ENCODE measurements at places on chromosomes 3 and 15.

GRCh38 chr15:73770050-73770449 is 16.9 kb upstream of the INSYN1 start:
- DNase-seq: peak; percentile 70

- no peak for DNase-seq
These were observed 486.3 kb downstream of the SHQ1 start for GRCh38 chr3:72361990-72362389.

GRCh38 chr3:56702490-56703315 is 19.6 kb upstream of the TASOR start:
- DNase-seq: peak; percentile 54

DNA sequence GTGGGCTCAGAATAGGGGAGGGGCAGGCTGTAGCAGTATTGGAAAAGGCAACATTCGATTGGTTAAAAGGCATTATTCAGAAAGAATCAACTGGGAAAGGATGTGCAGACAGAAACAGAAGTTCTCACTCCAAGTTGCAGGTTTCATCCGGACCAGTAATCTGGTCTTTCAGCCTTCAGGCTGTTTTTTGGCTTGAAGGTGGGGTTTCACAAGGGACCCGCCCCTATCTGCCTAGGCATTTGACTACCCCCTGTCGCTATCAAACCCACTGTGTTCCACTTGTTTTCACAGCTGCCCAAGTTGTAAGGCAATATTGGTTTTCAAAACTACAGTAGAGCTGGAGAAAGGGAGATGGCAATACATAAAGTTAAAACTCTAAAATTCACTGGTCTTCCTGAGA is 96.9 kb downstream of the VPS8 start:
- no peak for DNase-seq

DNA sequence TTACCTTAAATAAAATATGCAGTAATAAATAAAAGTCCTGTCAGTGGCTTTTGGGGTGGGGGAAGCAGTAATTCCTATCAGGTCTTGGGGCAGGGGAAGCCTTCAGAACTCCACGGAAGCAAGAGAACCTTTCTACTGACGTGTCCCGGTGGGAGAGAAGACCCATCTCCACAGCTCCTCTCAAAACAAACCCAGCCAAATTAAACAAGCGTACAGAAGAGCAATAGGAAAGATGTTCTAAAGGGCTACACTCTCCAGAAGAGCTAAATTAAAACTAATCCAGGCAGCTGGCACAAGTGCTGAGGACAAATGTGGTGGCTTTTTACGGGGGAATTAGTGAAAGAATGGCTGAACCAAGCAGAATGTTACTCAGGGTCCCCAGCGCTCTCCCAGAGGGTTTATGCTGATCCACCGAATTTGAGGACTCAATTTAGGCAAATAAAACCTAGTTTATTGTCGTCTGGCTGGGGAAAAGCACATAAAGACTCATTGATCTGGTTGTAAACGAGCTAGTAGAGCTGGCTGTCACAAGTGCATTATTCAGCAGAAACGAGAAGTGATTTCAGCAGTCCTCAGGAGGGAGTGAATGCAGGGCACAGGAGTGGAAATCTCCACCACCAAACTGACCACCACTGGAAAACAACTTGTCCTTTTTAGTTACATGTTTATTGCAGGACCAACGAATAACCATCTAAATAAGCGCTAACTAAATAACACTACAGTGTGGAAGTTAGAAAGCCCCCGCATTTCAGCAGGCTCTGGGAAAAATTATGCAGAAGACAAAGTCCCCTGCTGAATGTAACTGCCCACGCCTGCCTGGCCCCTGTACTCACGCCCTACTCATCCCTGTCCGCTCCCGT is 13.5 kb downstream of the BFSP2 start:
- peak; percentile 87 for DNase-seq

DNA sequence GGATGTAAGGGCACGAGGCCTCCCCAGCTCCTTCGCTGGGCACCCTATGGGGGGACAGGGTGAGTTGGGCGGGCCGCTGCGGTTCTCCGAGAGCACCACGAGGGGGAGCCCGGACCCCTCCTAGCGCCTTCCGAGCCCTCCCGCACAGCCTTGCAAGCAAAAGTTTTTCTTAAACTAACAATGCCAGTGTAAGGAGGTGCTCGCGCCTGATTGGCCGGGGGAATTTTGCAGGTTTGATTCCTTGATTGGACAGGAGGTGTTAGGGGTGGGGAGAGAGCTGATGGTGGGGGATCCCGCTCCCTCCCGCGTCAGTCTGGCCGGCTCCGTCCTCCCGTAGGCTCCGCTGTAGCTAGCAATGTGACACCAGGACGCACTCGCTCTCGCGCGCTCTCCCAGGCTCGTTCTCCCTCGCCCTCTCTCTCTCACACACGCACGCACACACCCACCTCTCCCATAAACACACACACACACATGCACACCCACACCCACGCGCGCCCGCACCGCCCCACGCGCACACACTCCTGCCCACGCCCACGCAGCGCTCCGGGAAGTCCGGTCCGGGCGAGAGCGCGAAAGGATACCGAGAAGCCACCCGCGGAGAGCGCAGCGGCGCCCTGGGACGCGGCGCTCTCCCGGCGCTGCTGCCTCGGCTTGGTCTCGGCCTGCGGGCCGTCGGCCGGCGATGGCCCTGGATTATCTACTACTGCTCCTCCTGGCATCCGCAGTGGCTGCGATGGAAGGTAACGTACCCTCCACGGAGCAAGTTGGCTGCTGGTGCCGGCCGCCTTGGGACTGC is at the start of gene EPHB1:
EPHB1 (plus strand) TSS at position 311 of the 796 bp plus-strand sequence.
- peak; percentile 92 for DNase-seq

DNA sequence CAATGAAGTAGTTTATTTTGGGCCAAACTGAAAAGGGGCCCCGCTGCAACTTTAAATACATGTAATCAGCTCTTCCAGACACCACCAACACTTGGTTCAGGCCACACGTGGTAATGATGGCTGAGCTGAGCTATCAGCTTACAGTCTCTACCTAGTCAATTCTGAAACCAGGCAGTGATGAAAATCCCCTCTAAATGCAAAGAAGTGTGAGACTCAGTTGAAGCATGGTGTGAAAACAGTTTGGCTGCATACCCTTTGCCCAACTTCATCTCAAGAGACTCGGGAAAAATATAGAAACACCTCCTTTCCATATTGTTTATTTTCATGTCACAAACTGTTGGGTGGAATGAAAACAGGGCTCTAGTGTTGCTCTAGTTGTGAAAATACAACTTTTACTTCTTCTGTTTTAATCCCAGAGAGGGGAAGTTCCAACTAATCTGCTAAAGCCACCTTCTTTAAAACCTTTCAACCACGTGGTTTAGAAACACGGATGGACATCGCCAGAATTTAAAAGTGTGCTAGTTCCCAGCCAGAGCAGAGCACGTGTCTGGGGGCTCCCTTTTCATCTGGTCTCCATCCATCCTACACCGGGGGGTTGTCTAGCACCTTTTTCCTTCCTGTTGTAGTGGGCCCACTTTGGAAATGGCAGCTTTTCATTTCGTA is 229.1 kb downstream of the EPHB1 start:
- DNase-seq: no peak

GRCh38 chr3:194344012-194344411 is 7.1 kb downstream of the CPN2 start:
- peak; percentile 79 for DNase-seq

GRCh38 chr3:143628971-143629370 is 219.3 kb downstream of the SLC9A9 start:
- DNase-seq: no peak

DNA sequence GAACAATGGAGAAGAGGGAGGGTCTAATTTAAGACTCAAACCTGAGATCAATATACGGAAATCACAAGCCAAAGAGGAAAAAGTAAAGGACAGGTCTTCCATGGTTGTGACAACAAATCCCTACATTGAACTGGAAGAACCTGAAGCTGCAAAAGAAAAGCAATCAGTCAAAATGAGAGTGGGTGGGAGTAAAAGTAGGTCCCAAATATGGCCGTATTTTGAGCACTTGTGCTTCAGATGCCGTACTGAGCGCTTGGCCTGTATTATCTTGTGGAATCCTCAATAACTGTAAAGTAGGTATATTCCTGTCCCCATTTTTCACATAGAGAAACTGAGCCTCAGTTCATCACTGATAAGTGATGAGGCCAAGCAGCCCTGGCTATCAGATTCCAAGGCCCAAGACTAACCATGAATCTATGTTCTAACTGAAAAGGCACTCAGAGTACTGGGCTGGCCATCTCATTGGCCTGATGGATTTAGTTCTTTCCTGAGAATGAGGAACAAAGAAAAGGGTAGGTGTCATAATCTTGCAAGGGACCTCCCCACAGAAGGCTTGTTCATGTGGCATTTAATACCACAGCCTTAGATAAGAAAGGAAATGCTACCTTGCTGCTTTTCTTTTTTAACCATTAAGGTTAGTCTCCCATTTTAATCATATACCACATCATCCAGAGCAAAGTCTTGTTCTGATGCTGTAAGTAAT is 52.5 kb downstream of the LRRN1 start:
- no peak for DNase-seq

DNA sequence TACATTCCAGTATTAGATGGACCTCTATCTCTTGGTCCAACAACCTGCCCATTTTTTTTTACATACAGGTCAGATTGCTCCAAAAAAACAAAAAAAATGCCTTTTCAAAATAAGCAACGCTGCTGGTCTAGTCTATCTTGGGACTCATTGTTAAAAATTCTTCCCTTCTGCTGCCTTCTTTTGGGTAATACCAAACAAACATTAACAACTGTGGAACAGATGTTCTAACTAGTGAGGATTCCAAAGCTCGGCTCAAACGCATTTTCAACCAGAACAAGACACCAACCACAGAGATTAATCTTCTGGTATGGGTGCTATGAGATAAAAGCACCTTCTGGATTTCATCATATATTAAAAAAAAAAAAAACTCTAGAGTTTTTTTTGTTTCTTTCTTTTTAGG is 24.7 kb downstream of the ARHGAP31 start:
- DNase-seq: no peak

DNA sequence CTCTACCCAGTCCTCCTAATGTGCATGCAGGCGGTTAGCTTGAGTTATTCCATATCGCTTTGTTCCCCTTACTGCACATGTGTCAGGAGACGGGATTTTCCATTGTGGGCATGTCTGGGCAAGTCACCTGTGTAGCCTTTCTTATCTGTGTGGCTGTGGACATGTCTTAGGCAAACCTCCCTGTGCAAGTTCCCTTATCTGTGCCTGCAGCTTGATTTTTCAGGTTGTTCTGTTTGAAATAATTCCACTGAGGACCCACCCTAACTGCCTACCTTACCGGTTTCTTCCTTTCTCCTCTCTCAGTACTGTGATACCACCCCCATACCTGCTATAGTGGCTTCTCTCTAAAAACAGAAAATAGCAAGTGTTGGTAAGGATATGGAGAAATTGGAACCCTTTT is 113.6 kb downstream of the NEO1 start:
- no peak for DNase-seq

DNA sequence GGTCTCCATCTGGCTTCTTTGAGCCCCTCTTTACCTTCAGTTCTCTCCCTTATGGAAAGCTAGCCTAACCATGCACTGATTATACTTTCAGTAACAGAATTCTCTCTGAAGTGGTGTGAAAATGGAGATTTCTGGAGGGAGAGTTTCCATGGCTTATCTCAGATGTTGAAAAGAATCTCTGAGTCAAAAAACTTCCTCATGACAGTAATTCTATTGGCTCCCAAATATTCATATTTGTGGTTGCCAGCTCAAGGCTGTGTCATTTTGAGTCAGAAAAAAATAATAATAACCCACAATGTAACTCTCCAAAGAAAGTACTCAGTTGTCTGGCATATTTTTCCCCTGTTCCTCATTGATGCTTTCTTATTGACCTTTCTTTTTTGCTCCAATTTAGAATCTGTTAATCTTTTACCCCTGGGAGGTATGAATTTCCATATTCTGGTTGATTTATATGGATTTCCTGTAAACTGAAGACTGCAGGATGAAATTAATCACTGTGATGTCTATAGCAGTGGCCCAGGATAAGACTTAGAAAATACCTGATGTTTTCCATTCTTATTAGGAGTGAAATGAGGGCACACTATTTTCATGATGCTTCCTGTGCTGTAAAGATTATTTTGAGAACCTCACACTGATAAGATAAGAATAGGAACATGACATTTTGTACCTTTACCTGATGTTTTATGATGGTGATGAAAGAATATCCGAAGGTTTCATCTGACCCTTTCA is 149.5 kb upstream of the EPHA3 start:
- peak; percentile 8 for DNase-seq

DNA sequence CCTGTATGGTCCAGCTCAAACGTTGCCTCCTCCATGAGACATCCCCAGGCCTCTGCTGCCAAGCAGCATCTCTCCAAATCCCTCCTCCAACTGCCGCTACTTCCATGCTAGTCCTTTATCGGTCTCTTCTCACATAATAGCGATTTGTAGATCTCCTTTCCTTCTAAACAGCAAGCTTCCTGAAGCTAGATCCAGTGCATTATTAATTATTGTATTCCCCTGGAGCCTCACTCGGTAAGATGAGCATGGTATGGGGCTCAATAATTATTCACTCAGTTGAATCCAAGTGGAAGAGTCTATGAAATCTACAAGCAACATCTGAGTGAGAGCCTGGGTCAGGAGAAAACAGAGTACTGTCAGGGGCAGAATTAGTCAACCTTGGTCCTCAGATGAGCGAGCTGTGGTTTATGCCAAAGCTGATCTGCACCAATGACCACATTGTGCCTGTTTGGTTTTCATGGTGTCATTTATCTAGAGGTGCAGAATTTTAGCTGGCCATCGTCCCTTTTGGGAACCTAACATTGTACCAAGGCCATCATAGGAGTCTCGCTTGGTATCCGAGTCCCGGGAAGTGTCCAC is 93.8 kb upstream of the UBE2E1 start:
- no peak for DNase-seq

DNA sequence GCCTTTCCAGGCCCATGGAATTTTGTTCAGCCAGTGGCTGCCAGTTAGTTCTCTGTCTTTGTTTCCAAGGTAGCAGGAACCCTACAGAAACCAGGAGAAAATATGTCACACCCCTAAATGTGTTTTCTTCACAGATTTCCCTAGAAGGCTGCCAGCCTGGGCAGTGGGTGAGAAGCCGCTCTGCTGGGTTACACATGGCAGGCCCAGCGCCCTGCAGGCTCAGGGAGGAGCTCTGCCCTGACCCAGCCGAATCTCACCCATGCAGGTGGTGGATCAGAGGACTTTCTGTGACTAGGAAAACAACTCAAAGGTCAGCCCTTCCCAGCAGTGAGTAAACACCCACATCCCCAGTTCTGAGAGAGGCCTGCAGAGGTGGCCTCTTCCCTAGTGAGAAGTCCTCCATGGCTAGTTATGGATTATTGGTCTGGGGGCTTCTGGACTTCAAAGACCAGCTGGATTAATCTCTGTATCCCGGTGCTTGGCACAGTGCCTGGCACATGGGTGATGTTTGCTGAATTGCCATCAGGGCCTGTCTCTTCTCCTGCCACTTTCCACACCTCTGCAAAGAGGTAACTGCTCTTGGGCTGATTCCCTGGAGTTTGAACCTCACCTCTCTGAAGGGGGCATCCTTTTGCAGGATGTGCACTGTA is 34.7 kb upstream of the BDH1 start:
- no peak for DNase-seq

Data from lung (tissue), 17 donors.